CD4-positive, alpha-beta T cell (primary cell): ENCODE measurements at places on chromosomes 11 and 22. TPM values are rescaled to one million over a fixed set of nuclear protein-coding genes. Genes with fewer than 3 reads are reported as not detected.

Gene TRIM29
- not detected for total RNA-seq

Gene SEC14L6
- total RNA-seq: not detected

Gene NRGN
- total RNA-seq: 0.84 TPM

DNA sequence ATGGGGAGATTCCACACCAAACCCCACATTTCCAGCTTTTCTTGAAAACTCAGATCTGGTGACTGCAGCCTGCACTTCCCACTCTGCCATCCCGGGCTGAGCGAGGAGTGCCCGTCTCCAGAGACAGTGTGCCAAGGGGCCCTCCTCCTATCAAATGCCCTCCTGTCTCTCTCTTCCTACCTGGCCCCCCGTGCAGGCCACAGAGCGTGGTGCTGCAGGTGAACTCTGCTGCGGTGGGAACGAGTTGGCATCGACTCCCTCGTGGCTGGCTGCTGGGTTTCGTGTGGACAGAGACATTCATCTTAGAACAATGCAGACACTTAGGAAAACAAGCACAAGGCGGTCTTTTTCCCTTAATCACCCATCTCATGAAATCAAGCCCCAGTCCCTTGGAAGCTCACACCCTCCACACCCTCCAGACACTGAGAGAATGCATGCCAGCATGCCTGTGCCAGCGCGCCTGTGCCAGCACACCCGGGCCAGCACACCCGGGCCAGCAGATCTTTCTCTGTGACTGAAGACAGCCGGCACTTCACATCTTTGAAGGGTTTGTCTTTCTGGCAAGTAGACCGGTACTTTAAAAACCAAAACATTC, 65.0 kb downstream of the PARVB start:
- DNase-seq: no peak

DNA sequence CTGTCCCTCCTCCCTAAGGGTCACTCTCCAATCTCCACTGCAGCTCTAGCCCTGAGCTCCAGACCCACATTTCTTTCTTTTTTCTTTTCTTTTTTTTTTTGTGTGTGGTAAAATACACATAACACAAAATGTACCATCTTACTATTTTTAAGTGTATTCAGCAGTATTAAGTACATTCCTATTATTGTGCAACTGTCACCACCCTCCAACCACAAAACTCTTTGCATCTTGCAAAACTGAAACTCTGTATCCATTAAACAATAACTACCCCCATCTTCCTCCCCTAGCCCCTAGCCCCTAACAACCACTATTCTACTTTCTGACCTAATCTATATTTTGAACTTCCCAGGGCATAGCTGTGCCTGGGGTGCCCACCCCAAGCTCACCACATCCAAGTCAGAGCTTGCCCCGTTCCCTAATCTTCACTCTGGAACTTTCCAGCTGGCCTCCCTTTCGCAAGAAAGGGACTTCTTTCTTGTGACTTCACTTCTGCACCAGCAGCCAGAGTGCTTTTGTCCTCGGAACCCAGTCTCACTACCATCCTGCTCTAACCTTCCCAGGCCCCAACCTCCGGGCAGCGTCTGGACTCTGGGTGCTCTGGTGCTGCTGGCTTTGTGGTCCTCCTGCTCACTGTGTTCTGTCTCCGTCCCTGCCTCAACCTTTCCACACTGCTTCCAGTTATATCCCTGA, 30.7 kb downstream of the PARVG start:
- no peak for DNase-seq

DNA sequence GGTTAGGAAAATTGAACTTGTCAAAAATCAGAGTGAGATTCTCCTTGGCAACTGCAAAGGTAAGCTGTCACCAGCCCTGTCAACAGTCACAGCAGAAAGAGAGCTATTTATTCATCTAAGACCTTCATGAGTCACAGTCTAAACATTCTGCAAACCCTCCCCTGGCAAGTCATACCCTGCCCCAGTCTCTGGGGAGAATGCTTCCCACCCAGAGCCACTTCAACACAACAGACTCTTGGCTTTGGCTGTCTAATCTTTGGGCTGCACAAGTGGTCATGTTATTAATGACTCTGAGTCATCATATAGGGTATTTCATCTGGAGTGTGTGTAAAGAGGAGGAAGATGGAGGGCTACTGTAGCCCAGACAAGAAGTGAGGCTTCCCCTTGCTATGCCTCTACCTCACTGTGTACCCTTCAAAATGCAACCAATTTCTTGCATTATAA, 153.4 kb downstream of the CCDC34 start:
- DNase-seq: no peak

DNA sequence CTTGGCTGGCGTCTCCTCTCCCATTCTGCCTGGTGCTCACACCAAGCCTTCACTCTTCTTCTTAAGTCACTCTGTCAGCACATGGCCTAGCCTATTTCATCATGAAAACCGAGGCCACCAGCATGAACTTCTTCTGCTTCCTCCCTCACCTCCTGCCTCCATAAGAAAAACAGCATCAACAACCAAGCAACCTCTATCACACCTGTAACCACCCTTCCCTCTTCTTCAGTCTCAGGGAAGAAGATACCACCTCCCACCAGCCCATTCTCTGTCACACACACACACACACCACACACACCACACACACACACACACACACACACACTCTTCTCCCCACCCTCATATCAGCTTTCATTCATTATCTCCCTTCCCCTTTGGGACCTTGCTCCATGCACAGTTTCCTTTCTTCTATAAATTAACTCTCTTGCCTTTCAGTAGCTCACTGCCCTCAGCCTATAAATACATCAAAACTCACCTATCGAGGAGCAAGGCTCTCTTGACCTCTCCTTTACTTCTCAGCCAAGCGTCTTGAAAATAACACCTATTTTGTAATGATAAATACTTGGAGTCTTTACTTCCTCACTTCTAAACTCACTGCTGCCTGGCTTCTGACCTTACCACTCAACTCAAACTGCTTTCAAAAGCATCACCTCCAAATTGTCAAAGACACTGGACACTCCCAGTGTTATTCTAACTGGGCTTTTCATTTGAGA, 36.6 kb downstream of the SC5D start:
- no peak for DNase-seq

GRCh38 chr22:40014667-40015248, 20.0 kb downstream of the FAM83F start:
- no peak for DNase-seq

GRCh38 chr11:35139722-35140282, 831 bp downstream of the CD44 start:
- no peak for DNase-seq

DNA sequence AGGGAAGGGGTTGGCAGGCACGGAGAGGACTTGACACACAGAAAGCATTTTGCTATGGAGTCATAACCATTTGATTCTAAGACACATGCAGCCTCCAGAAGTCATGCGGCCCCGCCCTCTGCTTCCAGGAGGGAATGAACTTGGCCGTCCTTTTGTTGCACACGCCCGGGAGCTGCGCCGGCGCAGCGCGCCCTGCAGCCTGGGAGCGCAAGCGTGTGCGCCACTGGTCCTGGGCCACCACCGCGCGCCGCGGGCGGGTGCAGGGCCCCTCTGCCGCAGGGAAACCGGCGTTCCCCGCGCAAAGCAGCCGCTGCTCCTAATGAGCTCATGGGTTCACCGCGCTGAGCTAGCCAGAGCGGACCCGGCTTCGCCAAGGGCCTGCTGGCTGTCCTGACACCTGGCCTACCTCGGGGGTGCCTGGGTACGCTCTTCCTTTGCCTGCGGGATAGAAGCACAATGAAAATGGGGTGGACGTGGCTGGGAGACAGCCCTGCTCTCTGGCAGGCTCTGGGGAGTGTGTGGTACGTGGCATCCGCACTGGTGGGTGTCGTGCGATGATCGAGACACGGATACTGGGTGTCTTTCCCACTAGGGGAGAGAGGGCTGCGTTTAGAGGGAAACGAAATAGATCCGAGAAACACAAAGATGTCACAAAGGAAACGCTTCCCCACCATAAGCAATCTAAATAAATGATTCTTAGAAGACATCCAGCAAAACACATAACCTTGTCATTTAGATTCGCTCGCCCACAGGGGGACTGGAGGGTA, 669 bp downstream of the MICAL3 start:
- no peak for DNase-seq

- no peak for DNase-seq
Measured at GRCh38 chr22:43819931-43820640, 8.0 kb upstream of the EFCAB6 start.
